NCI-H2081 treated with DMSO at 0.1 percent for 48 hours (cell line): ENCODE measurements at places on chromosomes 16 and 17.

DNA sequence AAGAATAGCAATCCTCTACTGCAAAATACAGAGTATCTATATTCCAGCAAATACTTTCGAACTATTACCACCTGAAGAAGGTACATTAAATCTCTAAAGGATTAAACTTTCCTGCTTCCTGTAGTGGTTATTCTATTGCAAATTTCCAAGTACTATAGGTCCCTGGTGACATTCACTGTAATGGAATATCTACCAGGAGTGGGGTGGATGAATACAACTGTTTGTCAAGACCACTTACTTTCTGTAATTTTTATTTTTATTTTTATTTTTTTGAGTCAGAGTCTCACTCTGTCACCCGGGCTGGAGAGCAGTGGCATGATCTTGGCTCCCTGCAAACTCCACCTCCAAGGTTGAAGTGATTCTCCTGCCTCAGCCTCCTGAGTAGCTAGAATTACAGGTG lies 389.5 kb downstream of the TMEM114 start:
- DNase-seq = no peak

GRCh38 chr17:31627960-31628359 lies 231.1 kb downstream of the COPRS start:
- no peak for DNase-seq

- DNase-seq = no peak
Measured at GRCh38 chr17:1197379-1197778, 17.6 kb upstream of the ABR start.

DNA sequence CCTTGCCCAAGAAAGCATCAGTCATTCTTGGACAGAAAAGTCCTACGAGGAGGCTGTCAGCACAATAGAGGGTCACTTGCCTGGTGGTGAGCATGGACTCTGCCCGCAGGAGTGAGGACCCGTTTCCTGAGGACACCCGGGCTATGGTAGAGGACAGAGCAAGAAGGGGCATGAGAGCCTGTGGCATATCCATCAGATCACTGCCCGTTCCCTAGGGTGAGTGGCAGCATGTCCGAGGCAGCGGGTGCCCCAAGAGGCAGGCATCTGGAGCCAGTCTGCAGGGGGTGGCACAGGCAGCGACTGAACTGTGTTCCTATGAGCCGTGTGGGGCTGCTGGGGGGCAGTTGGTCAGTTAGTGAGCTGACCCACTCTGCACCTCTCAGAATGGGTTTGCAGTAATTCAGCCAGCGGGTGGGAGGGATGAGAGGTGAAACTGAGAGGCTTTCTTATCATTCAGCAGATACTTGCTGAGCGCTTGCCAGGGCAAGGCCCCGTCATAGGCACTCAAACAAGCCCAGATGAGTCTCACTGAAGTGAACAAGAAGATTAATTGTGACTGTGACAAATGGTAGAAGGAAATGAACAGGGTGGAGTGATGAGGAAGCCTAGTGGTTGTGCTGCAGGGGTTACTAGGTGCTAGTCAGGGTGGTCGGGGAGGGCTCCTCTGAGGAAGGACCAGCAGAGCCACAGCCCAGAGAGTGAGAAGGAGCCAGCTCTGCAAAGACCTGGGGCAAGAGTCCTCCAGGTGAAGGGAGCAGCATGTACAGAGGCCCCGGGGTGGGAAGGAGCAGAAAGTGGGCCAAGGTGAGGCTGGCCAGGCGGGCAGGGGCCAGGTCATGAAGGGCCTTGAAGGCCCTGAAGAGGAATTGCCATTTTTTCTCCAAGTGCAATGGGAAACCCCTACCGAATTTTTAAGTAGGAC lies 87.9 kb downstream of the CLEC16A start:
- DNase-seq = no peak

DNA sequence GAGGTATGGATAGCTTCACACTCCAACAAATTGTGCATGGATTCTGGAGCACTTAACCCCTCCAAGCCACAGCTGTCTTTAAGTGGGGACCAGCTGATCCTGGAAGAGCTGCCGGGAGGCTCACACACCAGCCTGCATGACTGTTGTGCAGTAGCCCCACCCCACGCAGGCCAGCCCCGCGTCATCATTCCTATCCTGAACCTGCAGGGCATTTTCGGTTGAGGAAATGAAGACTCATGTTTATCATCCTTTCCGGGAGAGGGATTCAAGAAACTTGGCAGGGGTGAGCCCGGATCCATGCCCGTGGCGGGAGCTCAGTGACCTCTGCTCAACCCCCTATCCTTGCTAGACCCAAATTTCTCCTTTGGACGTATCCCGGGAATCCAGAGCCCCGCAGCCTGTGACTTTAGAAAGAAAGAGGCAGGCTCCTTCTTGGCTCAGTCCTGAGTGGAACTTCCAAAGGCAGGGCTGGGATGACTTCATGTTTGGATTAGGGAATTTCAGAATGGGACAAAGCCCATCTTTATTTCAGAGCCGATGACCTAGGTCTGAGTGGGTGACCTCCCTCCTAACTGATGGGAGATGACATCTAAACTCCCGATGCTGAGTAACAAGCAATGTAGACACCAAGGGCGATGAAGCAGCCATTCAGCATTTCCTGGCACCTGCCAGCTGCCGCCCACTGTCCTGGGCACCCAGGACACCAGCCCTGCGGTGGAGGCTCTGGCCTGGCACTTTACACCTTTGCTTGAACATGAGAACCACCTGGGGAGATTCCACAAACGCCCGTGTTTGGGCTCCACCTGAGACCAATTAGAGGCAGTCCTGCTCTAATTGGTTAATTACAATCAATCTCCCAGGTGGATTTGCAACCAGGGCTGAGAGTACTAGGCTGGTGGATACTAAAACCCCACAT lies 43.3 kb upstream of the CMIP start:
- no peak for DNase-seq

- DNase-seq = no peak
Measured at GRCh38 chr16:73847090-73847489, 449.5 kb upstream of the PSMD7 start.

GRCh38 chr16:77745972-77746371 lies 23.7 kb downstream of the NUDT7 start:
- no peak for DNase-seq

- DNase-seq = no peak
Measured at GRCh38 chr16:4051591-4051990, 64.7 kb downstream of the ADCY9 start.

- DNase-seq = no peak
Measured at GRCh38 chr17:60351012-60351695, 40.8 kb downstream of the USP32 start.

DNA sequence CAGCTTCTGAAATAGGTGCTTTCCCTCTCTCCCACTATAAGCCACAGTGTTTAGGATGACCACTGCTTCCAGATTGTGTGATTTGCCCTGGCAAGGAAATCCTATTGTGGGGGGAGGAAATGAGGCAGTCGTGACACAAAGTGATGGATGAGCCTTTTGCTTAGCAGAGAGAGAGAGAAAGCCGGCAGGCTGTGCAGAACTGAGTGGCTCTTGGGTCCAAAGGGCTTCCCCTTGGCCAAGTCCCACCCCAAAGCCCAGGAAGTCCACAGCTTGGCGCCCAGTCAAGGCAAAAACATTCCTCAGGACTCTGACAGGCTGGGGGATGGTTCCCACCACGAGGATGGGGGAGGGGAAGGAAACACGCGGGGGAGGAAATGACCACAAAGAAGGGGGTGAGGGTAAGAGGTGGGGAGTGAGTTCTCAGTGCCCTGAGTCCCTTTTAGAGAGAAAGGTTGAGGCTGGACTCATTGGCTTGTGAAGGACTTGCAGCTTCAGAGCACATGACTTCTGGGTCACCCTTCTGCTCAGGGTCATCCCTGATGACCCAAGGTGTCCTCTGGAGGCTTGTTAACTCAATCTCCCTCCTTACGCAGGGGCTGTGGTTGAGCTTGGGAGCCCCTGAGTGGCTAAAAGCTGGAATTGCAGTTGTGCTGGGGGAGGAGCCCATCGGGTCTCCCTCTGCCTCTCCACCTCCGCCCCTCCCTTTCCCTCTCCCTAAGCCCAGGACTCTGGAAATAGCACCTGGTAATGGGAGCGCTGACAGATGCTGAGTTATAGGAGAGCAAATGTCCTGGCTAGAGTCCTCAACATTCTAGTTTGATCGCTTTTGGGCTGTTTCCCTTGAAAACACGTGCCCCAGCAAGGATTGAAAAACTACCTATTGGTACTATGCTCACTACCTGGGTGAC lies 10.3 kb upstream of the MSL1 start:
- DNase-seq = peak; percentile 73

- peak; percentile 28 for DNase-seq
Measured at GRCh38 chr17:72725433-72726068, 366.9 kb downstream of the SLC39A11 start.

- no peak for DNase-seq
Measured at GRCh38 chr17:69069226-69069750, 8.6 kb upstream of the ABCA9 start.

GRCh38 chr17:72766761-72767356 lies 325.6 kb downstream of the SLC39A11 start:
- no peak for DNase-seq

DNA sequence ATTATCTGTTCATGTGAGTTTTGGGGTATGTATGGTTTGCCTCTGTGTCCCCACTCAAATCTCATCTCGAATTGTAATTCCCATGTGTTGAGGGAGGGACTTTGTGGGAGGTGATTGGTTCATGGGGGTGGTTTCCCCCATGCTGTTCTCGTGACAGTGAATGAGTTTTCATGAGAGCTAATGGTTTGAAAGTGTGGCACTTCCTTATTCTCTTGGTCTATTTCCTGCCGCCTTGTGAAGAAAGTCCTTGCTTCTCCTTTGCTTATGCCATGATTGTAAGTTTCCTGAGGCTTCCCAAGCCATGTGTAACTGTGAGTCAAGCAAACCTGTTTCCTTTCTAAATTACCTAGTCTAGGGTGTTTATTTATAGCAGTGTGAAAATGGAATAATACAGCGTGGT lies 128.1 kb upstream of the HS3ST4 start:
- no peak for DNase-seq

GRCh38 chr16:67112591-67113399 lies 3.1 kb downstream of the PHAF1 start:
- no peak for DNase-seq

GRCh38 chr17:10215286-10215685 lies 16.9 kb upstream of the GAS7 start:
- DNase-seq = no peak

- DNase-seq = no peak
Measured at GRCh38 chr17:80664217-80664790, 119.7 kb downstream of the RPTOR start.

GRCh38 chr17:61340431-61341209 lies 59.0 kb upstream of the TBX2 start:
- no peak for DNase-seq

GRCh38 chr16:29901607-29901945 lies 1.3 kb downstream of the ASPHD1 start:
- no peak for DNase-seq

DNA sequence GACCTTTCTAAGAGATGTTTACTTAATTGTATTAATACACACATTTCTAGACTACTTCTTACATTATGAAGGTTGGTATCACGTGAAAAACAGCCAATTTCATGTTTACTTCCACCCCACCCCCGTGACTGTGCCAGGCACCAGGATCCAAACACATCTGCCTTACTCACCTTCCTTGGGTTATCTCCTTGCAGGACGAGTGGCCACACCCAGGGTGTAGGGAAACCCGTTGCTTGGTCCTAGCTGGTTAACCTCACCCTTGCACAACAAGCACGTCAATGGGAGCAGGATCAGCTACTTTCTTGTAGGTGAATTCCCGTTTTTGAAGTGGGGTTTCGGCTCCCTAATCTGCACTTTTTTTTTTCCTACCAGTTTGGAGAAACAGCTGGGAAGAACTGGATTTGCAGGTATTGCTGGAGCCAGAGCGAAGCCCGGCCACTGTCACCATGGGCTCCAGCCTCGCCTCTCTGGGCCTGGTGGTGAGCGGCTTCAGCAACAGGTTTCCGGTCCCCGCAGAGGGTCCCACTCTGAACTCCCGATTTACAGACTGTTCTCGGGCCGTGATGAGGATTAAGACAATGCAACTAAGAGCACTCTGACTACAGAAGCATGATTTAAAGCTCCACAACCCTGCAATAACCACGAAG lies 2.1 kb upstream of the UBB start:
- DNase-seq = no peak

DNA sequence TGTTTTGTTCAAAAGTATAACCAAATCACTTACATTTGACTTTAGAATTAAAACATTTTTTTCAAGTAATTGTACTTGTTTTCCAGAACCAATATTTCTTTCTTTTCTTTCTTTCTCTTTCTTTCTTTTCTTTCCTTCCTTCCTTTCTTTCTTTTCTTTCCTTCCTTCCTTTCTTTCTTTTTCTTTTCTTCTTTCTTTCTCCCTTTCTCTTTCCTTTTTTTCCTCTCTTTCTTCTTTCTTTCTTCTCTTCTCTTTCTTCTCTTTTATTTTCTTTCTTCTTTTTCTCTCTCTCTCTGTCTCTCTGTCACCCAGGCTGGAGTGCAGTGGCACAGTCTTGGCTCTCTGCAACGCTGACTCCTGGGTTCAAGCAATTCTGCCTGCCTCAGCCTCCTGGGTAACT lies 26.4 kb upstream of the PSMC5 start:
- DNase-seq = no peak

DNA sequence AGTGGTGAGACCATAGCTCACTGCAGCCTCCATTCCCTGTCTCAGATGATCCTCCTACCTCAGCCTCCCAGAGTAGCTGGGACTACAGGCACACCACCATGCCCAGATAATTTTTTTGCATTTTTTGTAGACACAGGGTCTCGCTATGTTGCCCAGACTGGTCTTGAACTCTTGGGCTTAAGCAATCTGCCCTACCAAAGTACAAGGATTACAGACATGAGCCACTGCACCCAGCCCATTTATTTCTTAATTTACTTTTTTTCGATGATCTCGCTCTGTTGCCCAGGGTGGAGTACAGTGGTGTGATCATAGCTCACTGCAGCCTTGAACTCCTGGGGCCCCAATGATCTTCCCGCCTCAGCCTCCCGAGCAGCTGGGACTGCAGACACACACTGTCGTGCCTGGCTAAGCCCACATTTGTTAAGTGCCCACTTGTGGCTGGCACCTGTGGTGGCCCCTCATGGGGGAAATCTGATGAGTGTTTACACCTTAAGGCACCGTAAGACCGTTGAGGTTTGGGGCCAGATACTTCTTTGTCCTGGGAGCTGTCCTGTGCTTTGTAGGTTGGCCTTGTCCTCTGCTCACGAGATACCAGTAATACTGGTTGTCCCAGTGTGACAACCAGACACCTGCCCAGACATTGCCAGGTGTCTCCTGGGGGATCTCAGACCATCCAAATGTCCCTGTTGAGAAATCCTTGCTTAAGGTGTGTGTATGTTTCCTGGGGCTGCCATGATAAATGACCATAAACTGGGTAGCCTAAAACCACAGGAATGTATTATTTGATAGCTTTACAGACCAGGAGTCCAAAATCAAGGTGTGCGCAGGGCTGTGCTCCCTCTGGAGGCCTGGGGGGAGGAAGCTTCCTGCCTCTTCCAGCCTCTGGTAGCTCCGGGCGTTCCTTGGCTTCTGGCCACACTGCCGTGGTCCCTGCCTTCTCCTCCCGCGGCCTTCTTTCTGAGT lies 141.4 kb upstream of the GSE1 start:
- DNase-seq = no peak

DNA sequence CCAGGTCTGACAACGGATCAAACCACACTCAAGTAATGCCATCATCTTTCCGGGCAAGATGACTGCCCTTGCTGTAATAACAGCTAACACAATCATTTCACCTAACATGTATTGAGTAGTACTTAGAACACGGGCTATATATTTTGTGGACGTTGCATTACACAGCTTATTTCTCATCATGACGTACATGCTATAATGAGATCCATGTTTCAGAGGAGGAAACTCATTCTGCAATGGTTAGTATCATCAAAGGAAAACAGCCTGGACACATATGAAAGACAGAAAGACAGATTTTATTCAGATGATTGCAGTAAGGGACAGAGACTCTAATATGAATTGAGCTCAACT lies 446.7 kb downstream of the HS3ST3B1 start:
- no peak for DNase-seq
